ENCODE measurements at places on chromosomes 1 and 21.
A peak's percentile ranks its signal among the peaks of the same experiment; 100 is the strongest.

- no peak for DNase-seq
Observed at GRCh38 chr1:233364695-233365539, 37.4 kb downstream of the MAP3K21 start.

- no peak for DNase-seq
Observed at GRCh38 chr1:92843046-92843423, 11.2 kb downstream of the RPL5 start.

- DNase-seq: peak; percentile 54
Observed at GRCh38 chr1:152001631-152002584, 8.2 kb upstream of the S100A10 start.

DNA sequence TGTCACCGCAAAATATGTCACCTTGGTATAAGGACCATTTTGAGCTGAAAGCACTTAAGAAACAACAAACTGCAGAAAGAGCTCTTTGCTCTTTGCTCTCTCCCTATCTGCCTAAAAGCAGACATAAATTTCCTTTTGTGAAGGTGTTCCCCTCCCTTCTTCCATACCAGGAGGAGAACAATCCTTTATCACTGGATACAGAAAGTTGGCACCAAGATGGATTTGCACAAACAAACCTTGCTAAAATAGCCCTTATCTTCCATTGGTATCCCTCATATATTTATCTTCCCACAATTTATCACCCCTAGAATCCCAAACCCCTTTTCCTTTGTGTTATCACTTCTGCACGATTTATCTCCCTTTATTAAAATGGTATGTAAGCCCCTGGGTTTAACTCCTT lies 51.4 kb downstream of the DPYD start:
- DNase-seq: no peak

DNA sequence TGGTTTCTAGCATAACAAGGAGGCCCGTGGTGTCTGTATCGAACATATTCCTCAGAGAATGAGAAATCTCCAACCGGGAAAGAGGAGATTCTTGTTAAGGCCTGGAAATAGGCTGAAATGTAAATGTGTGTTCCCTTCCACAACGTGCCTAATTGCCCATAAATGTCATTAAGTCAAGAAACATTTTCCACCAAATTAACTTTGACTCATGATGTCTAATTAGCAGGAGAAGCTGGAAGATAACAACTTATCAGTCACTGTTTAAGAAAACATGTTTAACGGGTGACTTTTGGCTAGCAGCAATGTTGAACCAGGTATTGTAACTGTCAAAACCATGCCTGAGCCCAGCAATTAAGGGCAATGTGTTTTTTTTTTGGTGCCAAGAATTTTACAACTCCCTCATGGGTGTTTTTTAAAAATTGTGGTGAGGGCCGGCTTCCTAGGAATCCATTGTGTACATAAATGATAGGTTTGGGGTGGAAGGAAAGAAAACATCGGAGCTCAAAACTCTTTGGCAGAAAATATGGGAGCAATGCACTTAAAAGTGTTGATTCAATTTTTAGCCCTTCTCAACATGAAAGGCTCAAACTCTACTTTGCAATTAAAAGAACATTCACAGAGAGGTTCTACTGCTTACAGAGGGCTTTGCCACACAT lies 67.0 kb downstream of the OLIG1 start:
- no peak for DNase-seq

GRCh38 chr21:41701749-41702148 lies 65.1 kb downstream of the RIPK4 start:
- no peak for DNase-seq

DNA sequence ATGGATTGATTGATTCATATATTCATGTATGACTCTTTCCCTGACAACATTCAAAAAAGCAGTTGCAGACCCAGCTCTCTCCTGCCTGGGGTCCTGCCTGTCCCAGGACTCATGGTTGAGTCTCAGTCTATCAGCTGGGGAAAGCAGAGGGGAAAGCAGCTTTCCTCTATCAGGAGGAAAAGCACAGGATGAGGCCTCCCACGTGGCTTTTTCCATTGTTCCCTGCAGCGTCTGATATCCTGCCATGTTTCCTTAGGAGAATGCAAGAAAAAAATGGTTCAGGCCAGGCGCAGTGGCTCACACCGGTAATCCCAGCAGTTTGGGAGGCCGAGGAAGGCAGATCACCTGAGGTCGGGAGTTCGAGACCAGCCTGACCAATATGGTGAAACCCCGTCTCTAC lies 133.0 kb upstream of the VAMP3 start:
- DNase-seq: no peak

- no peak for DNase-seq
Observed at GRCh38 chr1:48003741-48004531, 6.8 kb upstream of the TRABD2B start.

- no peak for DNase-seq
Observed at GRCh38 chr1:104238991-104239390, 489.3 kb downstream of the AMY1C start.

GRCh38 chr1:10721381-10722321 lies 74.8 kb downstream of the CASZ1 start:
- DNase-seq: no peak

GRCh38 chr1:215181518-215181917 lies 99.0 kb downstream of the KCNK2 start:
- DNase-seq: no peak

DNA sequence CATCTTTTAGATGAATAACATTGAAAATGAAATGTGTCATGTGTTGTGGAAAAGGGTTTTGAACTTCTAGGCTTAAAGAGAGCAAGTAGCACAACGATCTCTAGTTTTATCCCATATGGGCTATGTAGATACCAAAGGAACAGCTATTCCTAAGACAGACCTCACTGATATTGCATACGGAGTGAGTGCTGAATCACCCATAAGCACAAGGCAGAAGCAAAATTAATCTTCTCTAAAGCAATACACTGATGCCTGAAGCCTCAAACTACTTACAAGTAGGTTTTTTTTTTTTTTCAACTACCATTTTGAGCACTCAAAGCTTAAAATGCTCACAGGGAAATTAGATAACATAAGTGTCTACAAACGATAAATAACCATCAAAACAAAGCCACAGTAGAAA lies 5.0 kb upstream of the KMO start:
- DNase-seq: no peak

- DNase-seq: no peak
Observed at GRCh38 chr1:55339681-55340080, 124.5 kb upstream of the USP24 start.

DNA sequence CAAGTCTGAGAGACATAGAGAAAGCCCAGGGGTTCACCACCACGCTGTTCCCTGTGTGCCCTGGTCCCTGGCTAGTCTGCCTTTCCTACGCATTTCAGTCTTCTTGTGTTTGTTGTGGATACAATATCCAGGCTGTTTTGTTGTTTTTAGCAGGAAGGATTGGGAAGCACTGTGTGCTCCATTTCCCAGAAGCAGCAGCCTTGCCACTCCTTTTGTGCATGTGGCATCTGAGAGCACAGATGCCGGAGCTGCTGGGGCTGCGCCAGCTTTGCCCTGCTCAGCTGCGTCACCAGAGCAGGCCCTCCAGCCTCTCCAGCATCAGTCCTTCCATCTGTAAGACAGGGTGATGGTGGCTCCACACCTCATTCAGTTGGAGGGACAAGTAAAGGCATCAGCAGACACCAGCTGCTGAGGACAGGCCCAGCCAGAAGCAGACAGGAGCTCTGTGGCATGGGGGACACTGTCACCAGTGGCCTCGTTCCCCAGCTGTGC lies 94.4 kb upstream of the COL6A1 start:
- DNase-seq: no peak
